NCI-H2107 (cell line): ENCODE measurements at places on chromosomes 3 and 15.

DNA sequence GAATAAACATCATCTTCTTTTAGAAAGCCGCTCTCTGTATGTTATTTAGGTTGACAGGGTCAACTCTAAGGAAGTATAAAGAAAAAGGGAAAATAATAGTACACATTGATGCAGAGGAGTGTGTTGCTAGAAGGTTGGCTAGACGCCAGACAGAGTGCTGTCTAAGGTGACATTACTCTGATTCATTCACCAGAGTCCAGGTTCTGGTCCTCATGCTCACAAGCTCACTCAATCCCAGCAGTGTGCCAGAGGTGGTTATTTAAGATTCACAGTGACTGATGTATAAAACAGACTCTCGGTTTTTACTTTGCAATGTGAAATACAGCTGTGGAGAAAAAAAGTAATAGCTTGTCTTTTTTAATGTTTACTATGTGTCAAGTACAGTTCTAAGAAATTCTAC, 1.7 kb downstream of the CFAP44 start:
- DNase-seq, result no peak

- DNase-seq, result no peak
Observed at GRCh38 chr3:2303566-2303965, 204.9 kb downstream of the CNTN4 start.

GRCh38 chr15:74242441-74243185, 6.5 kb downstream of the CCDC33 start:
- DNase-seq, result no peak

DNA sequence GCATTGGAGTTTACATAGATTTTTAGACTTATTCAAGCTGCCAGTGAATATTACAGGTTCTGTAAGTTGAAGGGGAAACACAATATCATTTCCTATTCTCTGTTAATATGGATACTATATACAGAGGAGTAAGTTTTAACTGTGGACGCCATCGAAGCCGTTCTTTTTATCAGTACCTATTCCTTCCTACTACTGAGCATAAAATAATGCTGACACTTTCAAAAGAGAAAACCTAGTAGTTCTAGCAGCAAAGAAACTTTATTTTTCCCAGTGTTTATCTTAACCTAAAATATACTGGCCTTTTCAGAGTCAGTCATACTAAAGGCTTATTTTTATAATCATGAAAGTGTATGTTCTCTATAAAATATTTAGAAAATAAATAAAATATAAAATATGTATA, 14.2 kb downstream of the LRRC31 start:
- DNase-seq, result no peak

DNA sequence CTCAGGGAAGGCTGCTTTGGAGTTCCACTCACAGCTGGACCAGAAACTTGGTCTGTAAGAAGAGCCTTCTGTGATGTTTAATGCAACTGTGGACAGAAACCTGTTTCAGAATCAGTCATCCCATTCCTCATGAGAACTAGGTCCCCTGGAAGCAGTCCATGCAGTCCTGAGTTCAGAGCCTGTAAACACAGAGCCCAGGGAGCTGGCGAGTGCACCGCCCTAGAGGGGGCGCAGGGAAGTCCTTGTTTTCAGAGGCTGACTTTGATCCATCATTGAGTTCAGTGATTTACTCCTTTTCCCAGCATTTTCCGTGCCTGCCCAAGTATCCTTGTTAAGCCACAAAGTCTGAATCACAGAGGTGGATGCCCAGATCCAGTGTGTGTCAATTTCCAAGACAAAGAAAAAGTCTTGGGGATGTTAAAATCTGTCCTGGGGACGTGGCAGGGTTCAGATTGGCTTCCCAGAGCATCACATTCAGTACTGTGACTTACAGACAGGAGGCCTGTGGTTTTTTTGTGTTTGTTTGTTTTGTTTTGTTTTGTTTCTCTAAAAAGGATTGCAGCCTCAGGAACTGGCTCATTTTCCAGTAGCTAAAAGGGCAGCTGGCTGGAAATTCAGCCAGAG, 9.8 kb upstream of the TXNRD3 start:
- DNase-seq, result no peak
